ENCODE measurements at places on chromosomes 3 and 15.

DNA sequence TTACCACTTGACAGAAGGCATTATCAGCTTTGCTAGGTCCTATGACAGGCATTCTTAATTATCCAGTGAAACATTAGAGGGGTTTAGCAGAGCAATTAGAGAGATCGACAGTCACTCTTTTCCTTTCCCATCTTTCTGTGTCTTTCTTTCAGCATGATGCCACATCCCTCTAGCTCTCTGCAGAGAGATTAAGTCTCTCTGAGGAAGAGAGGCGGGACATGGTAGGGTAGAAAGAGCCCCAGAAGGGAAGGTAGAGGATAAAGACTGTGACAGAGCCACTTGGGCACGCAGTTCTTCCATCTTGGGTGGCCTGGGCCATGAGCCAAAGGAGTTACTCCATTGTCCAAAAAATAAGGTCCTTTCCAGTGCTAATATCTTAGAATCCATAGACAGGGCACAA lies 55.8 kb downstream of the HHLA2 start:
- DNase-seq, result no peak

- no peak for DNase-seq
These were observed 9.4 kb downstream of the ESYT3 start for GRCh38 chr3:138443521-138444503.

DNA sequence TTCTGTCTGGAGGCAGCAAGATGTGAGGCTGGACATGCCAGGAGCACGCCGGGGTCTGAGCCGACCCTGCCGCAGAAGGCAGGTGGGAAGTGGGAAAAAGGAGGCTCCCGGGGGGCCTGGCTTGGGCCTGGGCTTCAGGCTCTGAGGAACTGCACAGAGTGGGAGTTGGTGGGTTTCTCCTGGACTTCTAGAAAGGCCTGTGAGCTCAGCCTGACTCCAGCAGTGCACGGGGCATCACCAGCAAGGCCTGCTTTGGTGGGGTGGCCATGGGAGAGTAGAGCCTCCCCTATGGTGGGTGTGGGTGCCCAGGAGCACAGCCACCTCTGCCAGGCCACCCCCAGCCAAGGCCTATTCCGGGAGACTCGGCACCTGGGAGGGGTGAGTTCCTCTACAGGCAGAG lies 18.1 kb upstream of the SLC41A3 start:
- no peak for DNase-seq

- no peak for DNase-seq
These were observed 622 bp upstream of the PLSCR1 start for GRCh38 chr3:146544929-146545528.

DNA sequence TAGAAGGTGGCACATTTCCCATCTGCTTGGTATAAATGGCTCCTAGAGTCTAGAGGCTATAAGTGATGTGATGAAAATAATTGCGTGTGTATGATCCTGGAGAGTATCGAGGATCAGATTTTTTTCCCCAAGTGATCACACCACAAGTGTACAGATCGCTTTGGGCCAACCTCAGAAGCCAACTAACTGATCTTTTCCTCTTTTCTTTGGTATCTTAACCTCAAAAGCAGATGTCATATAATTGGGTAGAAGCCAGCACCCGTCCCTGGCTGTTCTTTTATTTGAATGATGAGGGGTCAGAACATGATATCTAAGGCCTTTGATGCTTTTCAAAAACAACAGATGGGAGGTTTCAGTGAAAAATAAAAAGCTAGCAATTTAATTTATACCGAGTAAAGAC lies 3.3 kb downstream of the P2RY14 start:
- DNase-seq, result no peak

DNA sequence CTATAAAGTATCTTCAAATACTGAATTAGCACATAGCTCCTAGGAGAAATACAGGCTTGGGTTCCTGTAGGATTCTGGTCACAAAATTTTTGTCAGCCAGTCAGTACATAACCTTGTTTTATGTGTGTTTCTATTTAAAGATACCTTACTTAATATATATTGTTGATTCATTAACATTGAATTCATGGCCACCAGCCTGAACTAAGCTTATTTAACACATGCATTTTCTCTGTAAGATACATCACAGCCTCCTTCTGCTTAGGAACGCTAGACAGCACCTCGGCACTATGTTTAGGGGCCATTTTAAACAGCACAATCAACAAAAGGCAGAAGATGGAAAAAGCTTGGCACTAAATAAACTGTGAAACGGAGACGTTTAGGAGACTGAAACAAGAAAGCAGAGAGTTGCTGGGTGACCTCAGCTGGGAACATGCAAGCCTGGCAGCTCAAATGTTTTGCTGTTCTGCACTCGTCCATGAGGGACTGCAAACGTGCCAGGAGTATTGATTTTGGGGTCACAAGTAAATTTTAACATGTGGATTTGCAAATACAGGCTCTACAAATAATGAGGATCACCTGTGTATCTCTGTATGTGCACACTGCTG lies 432.2 kb upstream of the TPM1 start:
- DNase-seq, result no peak

- DNase-seq, result no peak
These were observed 15.9 kb downstream of the GABRA5 start for GRCh38 chr15:26882616-26883365.

DNA sequence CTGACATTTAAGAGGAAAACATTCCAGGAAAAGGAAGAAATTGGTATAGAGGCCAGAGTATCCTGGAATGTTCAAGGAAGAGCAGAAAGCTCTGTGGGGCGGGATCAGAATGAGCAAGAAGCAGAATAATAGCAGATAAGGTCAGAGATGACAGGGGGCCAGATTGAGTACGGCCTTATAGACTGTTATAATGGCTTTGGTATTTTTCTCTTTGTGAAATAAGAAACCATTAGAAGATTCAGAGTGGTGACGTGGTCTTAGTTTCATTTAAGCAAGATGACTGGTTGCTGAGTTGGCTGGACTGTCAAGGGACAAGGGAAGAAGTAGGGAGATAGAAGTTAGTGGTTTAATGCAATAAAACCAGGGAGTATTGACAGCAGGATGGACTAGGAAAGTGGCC lies 218.3 kb upstream of the SOX2 start:
- no peak for DNase-seq

Data from CD4-positive, alpha-beta T cell treated with Interleukin-15 for 4 hours (primary cell).